Posterior vena cava (tissue), 2 donors: ENCODE measurements at places on chromosomes 13 and 19.

DNA sequence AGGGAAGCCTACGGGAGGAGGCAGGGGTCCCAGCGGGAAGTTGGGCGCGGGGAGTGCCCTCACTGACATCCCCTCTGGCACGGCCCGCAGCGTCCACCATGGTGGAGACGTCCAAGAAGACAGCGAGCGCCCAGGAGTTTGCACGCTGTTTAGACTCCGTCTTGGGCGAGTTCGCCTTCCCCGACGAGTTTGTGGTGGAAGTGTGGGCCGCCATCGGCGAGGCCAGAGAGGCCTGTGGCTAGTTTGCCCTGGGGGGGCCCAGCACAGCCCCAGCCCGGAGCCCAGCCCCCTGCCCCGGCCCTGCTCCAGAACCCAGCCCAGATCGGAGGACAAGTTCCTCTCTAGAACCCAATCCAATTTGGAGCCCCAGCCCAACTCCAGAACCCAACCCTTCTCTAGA lies 4.7 kb downstream of the GIPC3 start:
- DNase-seq: peak; percentile 74

- no peak for DNase-seq
Observed at GRCh38 chr13:31962731-31963370, 68.7 kb upstream of the FRY start.

- no peak for DNase-seq
Observed at GRCh38 chr13:81224209-81224833, 883.4 kb upstream of the SPRY2 start.

DNA sequence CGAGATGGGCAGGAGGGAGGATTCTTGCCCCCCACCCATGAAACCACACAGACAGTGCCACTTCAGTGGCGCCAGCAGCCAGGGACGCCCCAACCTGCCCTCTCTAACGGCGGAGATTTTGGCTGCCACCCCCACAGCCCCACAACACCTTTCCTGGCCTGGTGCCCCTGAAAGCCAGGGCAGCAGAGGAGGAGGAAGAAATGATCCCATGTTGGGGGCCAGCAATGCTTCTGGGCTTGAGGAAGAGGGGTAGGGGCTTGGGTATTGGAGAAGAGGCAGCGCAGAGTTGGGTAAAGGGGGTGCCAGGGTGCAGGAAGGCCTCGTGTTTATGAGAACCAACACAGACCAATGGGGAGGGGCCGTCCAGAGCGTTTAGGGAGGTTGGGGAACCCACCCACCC lies 1.7 kb downstream of the MLLT1 start:
- DNase-seq: no peak

- peak; percentile 64 for DNase-seq
Observed at GRCh38 chr19:30117636-30118145, 175.7 kb downstream of the URI1 start.

DNA sequence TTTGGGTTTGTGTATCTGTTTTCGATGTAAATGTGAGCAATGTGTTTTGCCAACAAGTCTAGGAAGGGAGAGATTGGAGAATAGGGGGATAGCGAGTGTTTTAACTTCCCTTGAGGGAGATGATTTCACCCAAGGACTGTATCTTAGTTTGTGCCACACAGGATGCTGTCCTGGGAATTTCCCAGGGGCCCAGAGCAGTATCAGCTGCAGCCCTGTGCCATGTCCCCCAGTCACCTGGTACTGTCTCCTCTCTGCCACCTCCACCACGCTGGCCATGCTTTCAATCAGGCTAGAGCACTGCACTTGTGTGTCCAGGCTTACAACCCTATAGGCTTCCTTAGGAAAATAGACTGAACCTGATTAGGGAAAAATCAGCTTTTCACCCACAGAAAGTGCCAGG lies 40.1 kb upstream of the CLDN10 start:
- DNase-seq: no peak

- no peak for DNase-seq
Observed at GRCh38 chr13:31913459-31913858, 118.1 kb upstream of the FRY start.

DNA sequence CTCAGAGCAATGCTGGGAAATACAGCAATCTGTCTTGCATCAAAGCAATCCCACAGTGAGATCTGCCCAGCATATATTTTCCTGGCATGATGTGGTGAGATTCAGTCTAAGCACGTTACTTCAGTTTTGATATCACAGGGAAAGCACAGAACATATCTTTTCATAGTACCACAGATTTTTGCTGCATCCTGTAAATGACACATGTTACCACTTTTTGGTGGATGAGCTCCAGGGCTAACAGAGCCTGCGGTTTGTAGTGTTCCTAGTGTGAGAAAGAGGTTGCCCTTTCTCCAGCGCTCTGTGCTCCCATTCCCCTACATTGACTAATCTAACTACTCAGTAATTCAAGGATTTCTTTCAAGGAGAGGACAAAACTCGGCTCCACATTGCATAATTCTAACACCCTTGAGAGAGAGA lies 409.0 kb downstream of the GPC6 start:
- DNase-seq: no peak

DNA sequence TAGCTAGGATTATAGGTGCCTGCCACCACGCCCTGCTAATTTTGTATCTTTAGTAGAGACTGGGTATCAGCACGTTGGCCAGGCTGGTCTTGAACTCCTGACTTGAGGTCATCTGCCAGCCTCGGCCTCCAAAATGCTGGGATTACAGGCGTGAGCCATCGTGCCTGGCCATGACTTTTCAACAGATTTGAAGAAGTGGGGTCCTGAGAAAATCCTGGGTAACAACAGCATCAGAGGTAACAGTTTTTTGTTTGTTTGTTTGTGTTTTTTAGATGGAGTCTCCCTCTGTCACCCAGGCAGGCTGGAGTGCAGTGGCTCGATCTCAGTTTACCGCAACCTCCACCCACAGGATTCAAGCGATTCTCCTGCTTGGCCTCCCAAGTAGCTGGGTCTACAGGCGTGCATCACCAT lies 3.7 kb downstream of the JUNB start:
- DNase-seq: no peak

DNA sequence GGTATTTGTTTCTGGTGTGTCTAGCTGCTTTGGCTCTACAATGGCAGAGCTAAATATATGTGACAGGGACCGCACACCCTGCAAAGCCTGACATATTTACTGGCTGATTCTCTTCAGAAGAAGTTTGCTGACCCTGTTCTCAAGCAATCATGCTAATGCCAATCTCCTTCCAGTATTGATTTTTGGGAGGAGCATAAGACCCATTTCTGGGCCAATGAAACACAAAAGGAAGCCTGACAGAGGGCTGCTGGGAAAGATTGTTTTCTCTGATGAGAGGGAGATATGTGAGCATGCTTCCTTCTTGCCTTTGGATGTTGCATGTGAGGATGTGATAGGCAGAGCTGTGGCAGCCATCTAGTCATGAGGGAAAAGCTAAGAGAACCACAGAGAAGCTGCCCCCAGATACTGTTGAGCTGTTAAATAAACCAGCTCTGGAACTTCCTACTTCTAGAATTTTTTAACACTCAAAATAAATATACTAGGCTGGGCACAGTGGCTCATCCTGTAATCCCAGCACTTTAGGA lies 31.4 kb upstream of the TPTE2 start:
- DNase-seq: no peak

DNA sequence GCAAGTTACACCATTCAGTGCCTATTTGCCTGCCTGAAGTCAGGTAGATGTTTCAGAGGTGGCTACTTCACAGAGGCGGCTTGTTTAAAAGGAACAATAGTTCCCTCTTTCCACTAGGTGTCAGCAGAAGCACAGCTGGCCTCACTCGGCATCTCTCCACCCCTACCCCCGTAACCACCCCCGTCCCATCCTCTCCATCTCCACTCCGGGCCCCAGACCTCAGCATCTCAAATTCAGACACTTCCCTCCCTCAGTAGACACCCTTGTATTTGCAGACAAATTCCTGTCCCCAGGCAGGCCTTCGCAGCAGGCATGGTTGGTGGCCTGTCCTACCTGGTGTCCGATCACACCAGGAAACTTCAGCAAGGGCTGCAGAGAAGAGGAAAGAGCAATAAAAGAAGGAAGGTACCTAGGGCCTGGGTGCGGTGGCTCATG lies 9.1 kb upstream of the DPP9 start:
- no peak for DNase-seq

GRCh38 chr19:52691737-52692136 lies 43.1 kb downstream of the ZNF611 start:
- no peak for DNase-seq
